ENCODE measurements at places on chromosomes 11 and 22.
A peak's percentile ranks its signal among the peaks of the same experiment; 100 is the strongest.

- DNase-seq, result no peak
Observed at GRCh38 chr11:112485280-112485679, 224.6 kb upstream of the PLET1 start.

GRCh38 chr11:134425413-134425812 lies 13.4 kb upstream of the B3GAT1 start:
- DNase-seq, result no peak

- no peak for DNase-seq
Observed at GRCh38 chr22:23036684-23037428, 33.5 kb upstream of the GNAZ start.

DNA sequence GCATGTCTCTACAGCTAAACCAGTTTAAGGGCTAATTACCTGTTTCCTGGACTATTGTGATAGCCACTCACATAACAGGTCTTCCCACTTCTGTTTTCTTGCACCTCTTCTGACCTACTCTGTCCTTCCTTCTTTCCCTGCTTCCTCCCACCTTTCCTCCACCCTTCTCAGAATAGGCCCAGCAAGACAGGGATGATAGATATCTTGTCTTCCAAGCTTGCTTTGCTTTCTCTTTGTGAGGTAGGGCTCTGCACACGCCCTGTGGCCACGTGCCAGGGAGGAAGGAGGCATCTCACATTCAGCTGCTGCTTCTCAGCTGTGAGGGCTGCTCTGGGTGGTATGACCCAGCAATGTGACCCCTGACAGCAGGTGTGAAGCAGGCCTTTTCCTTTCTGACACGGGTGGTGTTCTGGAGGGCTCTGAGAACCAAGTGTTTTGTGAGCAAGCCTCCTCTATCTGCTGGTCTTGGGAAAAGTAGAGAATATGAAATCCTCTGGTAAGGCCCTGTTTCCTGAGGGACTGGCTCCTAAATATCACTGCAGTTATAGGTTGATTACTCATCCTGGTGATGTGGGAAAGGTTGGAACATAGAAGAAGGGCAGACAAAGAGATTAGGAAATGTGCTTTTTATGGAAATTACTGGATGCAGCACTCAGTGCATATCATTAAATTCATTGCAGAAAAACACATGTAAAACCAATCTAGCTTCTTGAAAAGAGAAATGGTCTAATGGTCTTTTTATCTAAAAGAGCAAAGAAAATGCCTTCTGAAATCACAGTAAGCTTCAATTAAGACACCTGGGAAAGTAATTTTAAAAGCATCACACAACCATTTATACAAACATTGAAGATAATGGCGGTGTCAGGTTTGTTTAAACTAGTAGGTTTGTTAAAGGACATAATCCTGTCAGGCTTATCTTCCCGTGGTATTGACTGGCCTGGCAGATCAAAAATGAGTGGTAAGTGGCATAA lies 8.5 kb downstream of the AMOTL1 start:
- peak; percentile 44 for DNase-seq

- peak; percentile 45 for DNase-seq
Observed at GRCh38 chr22:42294034-42294985, 23.9 kb upstream of the TCF20 start.

GRCh38 chr11:121452609-121453150 lies at the start of gene SORL1-AS1:
Gene SORL1-AS1 (minus strand): TSS chr11:121452967.
- DNase-seq, result peak; percentile 37

GRCh38 chr22:27252282-27253049 lies 549.1 kb downstream of the MN1 start:
- peak; percentile 69 for DNase-seq

GRCh38 chr11:11263238-11264005 lies 89.6 kb downstream of the CSNK2A3 start:
- DNase-seq, result no peak

DNA sequence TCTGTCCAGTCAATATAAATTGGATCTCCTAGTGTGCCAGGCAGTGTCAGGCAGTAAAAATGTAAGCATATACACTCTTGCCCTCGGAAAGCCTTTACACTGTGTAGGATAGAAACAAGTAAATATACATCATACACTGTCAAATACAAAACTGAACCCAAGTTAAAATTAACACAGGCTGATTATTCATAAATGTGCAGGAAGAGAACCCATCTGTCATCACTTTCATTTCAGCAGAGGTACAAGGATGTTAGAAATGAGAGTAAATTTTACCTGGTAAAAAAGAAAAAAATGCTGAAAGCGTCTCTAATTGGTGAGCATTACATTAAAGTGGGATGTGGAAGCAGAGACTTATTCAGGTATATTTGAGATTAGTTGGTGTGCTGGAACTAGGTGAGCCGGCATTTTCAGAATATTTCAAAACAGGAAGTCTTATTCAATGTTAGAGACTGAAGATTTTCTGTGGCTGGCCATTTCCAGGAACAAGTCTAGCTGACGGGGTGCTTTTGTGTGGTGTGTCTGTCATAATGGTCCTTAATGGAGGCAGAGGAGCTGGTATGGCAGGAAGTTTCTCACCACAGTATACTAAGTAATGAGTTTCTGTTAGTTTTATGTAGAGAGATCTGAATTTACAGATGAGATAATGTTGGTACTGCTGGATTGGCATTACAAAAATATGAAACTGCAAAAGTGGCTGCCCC lies 192.6 kb downstream of the CASP12 start:
- DNase-seq, result no peak

- DNase-seq, result no peak
Observed at GRCh38 chr22:35292786-35293185, 6.9 kb upstream of the TOM1 start.

DNA sequence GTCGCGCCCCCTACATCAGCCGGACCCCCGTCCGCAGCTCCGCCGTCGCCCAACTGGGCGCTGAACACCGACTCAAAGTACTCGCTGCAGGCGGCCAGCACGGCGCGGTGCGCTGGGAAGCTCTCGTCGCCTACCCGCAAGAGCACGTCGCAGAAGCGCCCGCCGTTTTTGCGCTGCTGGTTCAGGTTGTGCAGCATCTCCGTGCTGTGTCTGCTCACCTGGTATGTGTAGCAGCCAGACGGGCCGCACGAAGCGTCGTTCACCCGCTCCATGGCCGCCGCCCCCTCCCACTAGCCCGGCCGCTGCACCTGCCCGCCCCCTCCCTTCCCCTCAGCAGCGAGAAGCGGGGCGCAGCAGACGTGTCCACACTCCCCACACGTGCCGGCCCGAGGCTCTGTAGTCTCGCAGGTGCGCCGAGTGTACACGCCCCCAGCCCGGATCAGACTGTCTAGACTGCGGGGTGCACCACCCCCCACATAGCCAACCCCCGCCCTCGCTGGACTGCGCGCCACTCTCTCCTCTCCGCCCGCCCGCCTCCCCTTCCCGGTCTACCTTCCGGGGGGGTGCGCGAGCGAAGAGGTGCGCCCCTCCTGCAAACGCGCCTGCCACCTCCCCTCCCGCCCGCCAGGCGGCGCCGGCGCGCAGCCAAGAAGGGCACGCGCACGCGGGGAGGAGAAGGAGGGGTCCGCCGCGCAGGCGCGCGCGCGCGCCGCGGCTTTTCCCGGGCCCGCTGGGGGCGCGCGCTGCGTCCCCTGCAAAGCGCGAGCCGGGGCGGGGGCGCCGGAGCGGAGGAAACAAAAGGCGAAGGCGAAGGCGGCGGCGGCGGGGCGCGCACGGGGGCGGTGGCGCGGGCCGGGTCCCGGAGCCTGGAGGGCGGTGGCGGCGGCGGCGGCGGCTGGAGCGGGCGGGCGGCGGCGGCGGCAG lies 553 bp downstream of the PATZ1 start:
- DNase-seq, result peak; percentile 80

DNA sequence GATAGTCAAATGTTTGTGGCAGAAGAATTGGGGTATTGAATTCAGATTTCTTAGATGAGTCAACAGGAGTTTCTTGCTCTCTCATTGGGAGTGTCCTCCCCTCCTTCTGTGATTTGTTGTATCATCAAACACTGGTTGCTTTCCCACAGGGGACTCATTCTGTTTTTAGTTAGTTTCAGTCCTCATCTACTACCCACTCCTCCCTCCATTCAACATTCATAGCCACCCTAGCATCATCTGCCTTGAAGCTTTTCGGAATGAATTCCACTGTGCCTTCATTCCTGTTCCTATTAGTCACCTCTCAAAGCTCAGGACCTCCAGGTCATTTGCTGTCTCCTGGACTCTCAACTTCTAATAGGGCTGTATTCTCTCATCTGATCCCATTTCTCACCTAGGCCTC lies 31.5 kb upstream of the RAB38 start:
- DNase-seq, result no peak
